ENCODE measurements at places on chromosomes 7 and 10.

GRCh38 chr10:22750131-22750530 lies 35.8 kb upstream of the PIP4K2A start:
- DNase-seq = no peak

DNA sequence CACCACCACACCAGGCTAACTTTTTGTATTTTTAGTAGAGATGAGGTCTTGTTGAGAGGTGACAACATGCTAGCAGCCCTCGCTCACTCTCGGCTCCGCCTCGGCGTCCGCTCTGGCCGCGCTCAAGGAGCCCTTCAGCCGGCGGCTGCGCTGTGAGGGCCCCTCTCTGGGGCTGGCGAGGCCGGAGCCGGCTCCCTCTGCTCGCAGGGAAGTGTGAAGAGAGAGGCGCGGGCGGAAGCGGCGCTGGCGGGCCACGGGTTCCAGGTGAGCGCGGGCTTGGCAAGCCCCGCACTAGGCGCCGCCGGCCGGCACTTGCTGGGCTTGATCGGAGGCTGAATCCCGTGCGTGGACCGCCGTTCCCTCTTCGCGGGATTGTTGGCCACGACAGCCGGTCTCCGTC lies 83.0 kb downstream of the EEPD1 start:
- no peak for DNase-seq

DNA sequence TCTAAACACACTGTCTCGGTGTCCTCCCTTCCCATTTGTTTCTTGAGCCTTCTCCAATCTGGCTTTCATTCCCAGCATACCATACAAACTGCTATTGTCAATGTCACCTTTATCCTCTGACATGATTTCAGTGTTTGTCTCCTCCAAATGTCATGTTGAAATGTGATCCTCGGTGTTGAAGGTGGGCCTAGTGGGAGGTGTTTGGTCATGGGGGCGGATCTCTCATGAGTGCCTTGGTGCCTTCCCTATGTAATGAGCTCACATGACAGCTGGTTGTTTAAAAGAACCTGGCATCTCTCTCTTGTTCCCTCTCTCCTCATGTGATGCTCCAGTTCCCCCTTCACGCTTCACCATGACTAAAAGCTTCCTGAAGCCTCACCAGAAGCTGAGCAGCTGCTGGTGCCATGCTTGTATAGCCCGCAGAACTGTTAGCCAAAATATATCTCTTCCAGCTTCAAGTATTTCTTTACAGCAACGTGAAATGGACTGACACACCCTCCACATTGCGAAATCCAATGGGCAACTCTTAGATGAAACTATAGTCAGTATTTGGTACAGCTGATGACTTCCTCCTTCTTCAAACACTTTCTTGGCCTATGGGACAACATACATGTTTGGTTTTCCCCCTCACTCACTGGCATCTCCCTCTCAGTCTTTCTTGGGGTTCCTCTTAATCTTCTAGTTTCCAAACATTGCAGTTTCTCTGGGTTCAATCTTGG lies 27.8 kb downstream of the RNLS start:
- peak; percentile 37 for DNase-seq

DNA sequence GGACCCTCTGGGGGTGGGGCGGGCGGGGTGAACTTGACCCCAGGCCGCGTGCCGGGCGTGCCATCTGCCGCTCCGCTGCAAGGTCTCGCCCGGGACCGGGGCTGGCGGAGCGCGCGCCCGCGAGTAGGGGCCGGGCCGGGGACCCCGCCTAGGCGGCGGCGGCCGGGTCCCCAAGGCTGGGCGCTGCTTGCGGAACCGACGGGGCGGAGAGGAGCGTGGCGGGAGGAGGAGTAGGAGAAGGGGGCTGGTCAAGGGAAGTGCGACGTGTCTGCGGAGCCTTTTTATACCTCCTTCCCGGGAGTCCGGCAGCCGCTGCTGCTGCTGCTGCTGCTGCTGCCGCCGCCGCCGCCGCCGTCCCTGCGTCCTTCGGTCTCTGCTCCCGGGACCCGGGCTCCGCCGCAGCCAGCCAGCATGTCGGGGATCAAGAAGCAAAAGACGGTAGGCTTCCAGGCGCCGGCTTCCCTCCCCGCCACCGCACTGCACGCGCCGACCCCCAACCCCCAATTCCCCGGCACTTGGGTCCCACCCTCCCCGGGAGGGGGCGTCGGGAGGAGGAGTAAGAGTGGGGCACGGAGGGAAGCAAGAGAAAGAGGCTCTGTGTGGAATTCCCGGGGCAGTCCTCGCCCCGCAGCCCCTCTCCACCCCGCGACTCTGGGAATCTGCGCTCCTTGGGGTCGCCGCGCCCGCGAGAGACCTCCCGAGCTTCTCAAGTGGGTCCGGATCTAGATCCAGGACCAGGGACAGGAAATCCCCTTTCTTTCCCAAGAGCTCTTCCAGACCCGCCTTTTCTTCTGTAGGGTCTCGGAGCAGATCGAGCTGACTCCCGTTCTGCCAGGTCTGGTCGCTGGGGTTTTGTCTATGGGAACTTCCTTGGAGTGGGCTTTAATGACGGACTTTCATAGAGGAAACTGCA lies at the start of gene PAPSS2:
TSS of gene PAPSS2 (plus strand) at position 308 of the 913 bp plus-strand sequence. CDS start at position 412, 104 bp downstream.
- peak; percentile 65 for DNase-seq

- DNase-seq = no peak
Observed at GRCh38 chr7:46028246-46028645, 107.2 kb upstream of the IGFBP3 start.

GRCh38 chr10:103983367-103983911 lies 16.5 kb downstream of the SLK start:
- DNase-seq = no peak

DNA sequence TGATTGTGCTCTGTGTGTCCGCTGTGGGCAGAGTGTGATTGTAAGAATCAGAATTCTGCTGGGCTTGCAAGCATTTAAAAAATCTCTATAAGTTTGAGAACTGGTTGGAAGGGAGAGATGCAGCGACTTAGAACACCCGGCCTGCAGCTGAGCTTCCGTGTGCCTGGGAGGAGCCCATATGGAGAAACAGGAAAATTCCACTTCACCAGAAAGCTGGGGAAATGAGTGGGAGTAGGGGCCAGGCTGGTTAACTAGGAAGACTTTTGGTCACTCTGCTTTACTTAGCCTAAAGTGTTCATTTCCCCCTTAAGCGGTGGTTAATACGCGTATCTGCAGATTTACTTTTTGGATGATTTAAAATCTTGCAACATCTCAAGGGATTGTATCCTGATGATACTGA lies 72.2 kb downstream of the TCF7L2 start:
- no peak for DNase-seq
